Omental fat pad (tissue), 4 donors: ENCODE measurements at places on chromosomes 3 and 15. TPM values are rescaled to one million over a fixed set of nuclear protein-coding genes. Genes with fewer than 3 reads are reported as not detected.
A peak's percentile ranks its signal among the peaks of the same experiment; 100 is the strongest.

GOLGA8S gene
- total RNA-seq: not detected

DNA sequence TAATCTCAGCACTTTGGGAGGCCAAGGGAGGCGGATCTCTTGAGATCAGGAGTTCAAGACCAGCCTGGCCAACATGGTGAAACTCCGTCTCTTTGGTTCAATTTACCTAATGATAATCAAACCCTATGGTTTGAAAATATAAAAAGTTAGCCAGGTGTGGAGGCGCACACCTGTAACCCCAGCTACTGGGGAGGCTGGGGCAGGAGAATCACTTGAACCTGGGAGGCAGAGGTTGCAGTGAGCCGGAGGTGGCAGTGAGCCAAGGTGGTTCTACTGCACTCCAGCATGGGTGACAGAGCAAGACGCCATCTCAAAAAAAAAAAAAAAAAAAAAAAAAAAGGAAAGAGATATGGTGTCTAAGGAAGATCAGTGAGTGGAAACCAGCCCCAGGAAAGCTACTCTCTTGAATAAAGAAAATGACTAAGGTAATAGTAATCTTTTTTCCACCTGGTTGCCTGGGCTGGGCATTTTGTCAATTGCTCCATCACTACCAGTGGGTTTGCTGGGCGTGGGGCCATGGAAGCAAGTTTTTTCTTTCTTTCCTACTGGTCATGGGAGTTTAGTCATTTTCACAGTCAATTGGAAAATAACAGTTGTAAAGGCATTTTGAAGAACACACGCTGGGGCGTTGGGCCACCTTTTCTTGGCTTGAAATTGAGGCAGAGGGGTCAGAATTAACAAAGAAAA is 387.6 kb upstream of the RGMA start:
- no peak for DNase-seq

DNA sequence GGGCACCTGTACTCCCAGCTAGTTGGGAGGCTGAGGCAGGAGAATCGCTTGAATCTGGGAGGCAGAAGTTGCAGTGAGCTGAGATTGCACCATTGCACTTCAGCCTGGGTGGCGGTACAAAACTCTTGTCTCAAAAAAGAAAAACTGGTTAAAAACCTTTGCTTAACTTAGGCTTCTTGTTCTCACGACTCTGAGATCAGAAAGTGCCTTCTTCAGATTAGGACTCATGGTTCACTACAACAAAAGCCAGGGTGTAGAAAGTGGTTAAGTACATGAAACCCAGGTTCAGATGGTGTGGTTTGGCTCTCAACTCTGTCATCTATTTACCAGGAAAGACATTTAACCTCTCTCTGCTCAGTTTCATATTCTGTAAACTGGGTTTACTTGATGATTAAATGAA is 168.4 kb downstream of the TUSC7 start:
- DNase-seq: no peak

SERINC4 gene
- total RNA-seq: not detected

TMEM40 gene
- total RNA-seq: not detected

GRCh38 chr3:150059241-150059640 is 88.5 kb upstream of the PFN2 start:
- DNase-seq: no peak

GRCh38 chr15:82900511-82901060 is 51.9 kb downstream of the HOMER2 start:
- no peak for DNase-seq

DNA sequence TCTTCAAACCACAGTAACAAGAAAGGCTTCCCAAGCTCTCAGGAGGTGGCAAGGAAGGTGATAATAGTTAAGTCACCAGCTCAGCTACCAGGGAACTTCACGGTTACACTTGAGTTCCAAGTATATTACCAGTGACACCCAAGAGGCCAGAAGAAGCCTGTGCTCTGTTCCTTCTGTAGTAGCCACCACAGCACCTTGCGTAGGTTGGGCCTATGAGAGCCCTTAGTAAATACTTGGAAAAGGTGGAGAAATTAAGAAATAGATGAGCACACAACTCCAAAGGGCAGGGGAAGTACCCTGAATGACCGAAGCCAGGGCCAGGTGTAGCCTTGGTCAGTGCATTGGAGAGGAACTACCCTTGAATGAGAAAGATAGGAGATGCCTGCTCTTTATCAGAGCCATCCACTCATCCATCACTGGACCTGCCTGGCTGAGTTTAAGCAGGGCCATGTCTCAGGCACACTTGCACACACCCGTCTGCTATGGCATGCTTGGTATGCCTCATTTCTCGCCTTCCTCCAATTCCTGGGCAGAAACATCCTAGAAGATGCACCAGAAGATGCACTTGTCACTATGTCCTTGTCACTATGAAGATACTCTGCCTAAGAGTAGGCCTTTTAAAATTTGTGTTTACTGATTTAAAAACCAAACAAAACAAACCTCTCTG is 32.6 kb upstream of the NDUFB4 start:
- DNase-seq: no peak

SNURF gene
- total RNA-seq: 5.8 TPM

GRCh38 chr3:196991581-196992460 is 23.2 kb upstream of the PIGZ start:
- no peak for DNase-seq

GRCh38 chr3:20066850-20067617 is 26.8 kb downstream of the KAT2B start:
- no peak for DNase-seq

- no peak for DNase-seq
Measured at GRCh38 chr3:184203526-184203925, 17.5 kb downstream of the ABCF3 start.

- DNase-seq: no peak
Measured at GRCh38 chr3:54631516-54632325, 296.1 kb downstream of the LRTM1 start.

ASB14 gene
- not detected for total RNA-seq

GRCh38 chr3:9147215-9147895 is 102.1 kb downstream of the SRGAP3 start:
- no peak for DNase-seq

CGNL1 gene
- total RNA-seq: 7.7 TPM

- DNase-seq: no peak
Measured at GRCh38 chr3:29319798-29320197, 38.9 kb downstream of the RBMS3 start.

TMCO5A gene
- not detected for total RNA-seq

- no peak for DNase-seq
Measured at GRCh38 chr15:77637851-77638692, 5.4 kb upstream of the LINGO1 start.

- DNase-seq: no peak
Measured at GRCh38 chr3:127717357-127718244, 44.8 kb downstream of the ABTB1 start.

SHC4 gene
- total RNA-seq: not detected

ZNF385D gene
- total RNA-seq: 2.7 TPM

SUSD5 gene
- 2.0 TPM for total RNA-seq

DNA sequence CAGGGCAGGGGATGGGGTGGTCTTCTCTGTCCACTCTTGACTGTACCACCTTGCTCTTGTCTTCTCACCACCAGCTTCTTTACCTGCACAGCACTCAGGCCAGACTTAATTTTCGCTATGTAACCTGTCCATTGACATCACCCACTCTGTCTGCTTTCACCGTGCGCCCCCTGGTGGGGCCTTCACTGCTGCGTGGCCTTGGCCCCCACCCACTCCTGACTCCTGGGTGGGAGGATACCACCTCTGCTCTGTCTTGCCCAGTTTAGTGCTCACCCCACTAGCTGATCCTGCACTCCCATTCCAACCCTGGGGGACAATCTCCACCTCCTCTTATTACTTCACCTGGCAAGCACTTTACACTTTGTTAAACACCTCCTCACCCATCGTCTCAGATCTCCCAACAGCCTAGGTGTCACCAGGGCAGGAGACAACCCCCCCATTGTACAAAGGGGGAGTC is 17.7 kb downstream of the PTH1R start:
- peak; percentile 82 for DNase-seq

CPLX3 gene
- not detected for total RNA-seq

LRRIQ4 gene
- total RNA-seq: not detected

NR2E3 gene
- total RNA-seq: not detected

DNA sequence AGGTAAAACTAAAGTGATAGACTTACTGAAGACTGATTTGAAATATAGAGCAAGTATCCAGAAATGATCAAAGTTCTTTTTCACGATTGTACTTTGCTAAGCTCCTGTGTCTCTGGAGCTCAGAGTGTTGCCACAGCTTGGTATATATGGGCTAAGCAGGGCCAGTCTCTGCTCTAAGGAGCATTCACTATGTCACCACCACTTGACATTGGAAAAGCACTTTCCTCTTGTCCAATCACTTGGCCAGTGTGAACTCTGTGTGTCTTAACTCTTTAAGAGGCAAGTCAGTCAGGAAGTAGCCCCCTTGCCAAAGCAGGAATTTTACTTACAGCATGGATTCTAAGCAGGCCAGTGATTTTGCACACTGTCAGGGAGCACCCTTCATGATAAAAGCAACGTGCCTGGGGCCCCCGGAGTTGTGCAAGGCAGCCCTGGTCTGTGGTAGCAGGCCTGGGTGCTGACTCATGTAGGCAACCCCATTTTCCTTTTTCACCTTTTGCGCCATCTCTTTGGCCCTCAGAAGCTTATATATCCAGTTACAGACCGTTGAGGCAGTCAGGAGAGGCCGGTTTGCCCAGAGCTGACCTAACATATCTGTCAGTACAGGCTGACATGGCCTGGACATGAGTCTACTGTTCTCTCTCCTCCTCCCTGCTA is 73.0 kb downstream of the HCN4 start:
- no peak for DNase-seq

- no peak for DNase-seq
Measured at GRCh38 chr15:97567411-97567810, 393.1 kb upstream of the ARRDC4 start.
